ENCODE measurements at places on chromosomes 7 and 10.

- DNase-seq, result no peak
Measured at GRCh38 chr7:41529831-41530230, 173.1 kb downstream of the INHBA start.

GRCh38 chr10:18334116-18334867 is 194.1 kb downstream of the CACNB2 start:
- DNase-seq, result no peak

DNA sequence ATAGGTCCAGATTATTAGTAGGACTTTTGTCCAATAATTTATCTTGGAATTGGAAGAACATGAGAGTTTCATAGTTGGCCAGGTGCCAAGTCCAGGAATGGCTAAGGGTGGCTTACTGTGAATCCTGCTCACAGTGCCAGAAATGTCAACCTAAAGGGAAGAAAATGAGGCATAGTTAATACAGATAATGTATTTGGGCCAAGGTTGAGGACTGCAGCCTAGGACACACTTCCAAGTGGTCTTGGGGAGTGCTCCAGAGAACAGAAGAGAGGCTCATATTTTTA is 78.2 kb downstream of the MAPK8 start:
- DNase-seq, result no peak

DNA sequence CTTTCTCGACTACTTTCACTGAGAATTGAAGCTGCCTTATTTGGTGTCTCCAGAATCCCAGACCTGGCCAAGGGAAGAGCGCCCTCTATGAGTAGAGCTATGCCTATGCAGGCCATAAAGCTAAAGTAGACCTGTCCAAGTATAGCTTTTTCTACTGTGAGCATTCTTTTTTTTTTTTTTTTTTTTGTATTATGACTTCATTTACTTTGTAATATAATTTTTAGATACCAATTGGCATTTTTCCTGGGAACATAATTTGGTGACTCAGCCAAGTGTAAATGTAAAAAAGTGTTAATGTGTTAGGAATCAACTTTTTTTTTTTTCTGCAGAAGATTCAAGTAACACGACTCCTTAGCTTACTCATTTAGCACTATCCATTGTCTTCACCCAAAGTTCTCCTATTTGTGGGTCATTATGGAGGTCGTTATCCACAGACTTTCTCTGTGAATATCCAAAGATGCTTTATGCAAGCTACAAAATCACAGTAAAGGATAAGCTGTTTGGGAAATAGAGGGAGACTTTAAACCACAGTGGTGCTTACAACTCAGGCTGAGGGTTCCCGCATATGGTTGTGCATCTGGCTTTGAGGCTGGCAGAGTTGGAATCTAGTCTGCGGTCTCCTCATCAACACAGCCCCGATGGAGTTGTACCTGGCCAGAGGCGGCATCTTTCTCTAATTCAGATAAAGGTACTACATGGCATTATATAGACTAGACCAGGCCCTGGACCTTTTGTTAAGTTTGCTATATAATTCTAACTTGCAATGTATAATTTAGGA is 1040.2 kb upstream of the SORCS1 start:
- no peak for DNase-seq

DNA sequence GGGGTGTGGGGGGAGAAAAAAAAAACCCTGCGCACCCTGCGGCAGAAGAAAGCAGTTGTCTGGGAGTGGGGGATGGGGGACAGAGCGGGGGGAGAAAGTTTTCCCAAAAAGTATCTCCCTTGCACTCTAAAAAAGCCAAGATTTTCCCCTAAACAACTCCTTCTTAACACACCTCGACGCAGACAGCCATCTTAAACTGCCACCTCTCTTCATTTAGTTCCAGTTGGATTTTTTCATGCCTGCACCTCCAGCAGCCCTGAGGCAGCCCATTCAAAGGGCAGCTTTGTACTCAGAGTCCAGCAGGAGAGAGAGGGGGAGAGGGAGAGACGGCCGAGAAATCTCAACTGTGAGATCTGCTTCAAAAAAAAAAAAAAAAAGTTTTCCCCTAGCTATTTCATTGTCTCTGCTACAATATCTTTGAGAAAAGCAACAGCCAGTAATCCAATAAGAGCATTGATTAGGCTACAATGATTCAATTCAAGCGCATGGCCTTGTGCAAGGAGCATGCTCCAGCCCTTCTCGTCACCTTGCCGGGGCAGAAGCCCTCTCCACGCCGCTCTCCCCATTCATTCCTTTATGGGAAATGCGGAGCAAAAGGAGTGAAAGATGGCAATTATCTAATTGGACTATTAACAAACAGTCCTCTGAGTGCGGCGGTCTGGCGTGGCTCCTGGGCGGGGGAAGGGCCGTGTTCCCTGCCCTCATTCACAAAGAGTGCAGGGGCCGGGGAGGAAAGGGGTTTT is 939 bp upstream of the VAX1 start:
- DNase-seq, result no peak

DNA sequence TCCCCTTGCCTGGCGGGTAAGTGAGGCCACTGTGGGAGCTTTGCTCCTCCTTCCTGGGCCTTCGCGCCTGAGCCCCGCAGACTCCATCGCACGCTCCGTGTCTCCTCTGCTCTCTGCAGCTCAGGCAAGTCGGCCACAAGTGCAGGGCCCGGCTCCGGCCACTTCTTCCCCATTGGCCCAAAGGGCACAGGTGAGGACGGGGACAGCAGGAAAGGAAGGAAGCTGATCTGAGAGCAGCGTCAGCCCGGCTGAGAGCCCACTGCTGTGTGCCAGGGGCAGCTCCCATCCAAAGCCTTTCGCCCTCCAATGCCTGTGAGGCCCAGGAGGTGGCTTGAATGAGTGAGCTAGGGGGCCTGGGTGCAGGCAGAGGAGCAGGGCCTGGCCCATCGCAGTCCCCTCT is 33.7 kb upstream of the RHEB start:
- DNase-seq, result no peak
